NCI-H226 (cell line): ENCODE measurements at places on chromosomes 11 and 22.

DNA sequence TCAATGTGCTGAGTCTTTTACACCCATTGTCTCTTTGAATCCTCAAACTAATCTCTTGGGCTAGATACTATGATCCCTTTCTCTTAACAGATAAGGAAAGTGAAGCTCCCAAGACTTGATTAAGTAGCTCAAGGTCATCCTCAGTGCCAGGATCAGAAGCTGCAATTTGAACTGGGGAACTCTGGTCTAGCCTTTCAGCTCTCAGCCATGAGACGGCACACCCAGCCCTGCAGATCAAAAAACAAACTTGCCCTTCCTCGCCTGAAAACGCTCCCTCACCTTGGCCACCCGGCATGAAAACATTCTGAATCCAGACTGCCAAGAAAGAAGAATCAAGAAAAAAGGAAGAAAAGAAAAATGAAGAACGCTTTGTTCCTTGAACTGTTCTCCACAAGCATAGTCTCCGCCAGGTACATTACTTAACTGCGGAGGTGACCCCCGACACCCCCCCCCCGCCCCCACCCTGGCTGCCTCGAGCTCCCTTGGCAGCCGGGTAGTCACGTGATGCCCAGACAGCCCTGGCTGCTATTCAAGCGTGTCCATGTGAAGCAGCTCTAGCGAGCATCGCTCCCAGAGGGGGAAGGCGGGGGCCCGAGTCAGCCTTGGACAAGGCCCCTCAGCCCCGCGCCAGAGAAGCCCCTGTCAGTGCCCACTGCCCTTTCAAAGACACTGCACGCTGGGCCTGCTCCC is 451.2 kb downstream of the MIAT start:
- no peak for DNase-seq

- peak; percentile 66 for DNase-seq
Measured at GRCh38 chr11:61683961-61684869, 4.0 kb downstream of the DAGLA start.

- no peak for DNase-seq
Measured at GRCh38 chr11:3131330-3131941, 33.7 kb downstream of the OSBPL5 start.

GRCh38 chr11:34548278-34548677 is 34.7 kb upstream of the ELF5 start:
- DNase-seq: no peak

GRCh38 chr11:1546077-1546535 is 26.0 kb downstream of the DUSP8 start:
- DNase-seq: no peak

GRCh38 chr11:34855754-34856095 is 60.5 kb downstream of the APIP start:
- no peak for DNase-seq

DNA sequence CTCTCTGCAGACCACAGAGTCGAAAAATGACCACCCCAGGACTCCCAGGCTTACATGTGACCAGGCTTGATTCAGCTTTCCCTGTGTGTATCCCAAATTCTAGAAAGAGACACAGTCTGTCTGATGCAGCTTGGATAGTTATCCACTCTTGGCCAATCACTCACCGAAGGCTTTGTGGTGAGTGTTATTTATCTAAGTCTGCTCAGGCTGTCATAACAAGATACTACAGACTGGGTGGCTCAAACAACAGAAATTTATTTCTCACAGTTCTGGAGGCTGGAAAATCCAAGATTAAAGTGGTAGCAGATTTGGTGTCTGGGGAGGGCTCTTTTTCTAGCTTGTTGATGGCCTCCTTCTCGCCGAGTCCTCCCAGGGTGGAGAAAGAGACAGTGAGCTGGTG is 63.2 kb downstream of the ZBTB16 start:
- no peak for DNase-seq

- no peak for DNase-seq
Measured at GRCh38 chr22:20204806-20205205, 54.0 kb upstream of the CCDC188 start.

- no peak for DNase-seq
Measured at GRCh38 chr11:21316591-21316990, 647.2 kb downstream of the NELL1 start.

DNA sequence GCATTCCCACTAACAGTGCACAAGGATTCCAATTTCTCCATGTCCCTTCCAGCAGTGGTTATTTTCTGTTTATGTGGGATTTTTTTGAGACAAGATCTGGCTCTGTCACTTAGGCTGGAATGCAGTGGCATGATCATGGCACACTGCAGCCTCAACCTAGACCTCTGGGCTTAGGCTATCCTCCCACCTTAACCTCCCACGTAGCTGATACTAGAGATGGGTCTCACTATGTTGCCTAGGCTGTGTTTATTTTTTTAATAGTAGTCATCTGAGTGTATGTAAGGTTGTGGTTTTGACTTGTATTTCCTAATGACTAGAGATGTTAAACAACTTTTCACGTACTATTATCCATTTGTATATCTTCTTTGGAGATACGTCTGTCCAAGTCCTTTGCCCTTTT is 74.6 kb downstream of the KCNQ1OT1 start:
- DNase-seq: no peak

GRCh38 chr11:79113054-79113690 is 327.7 kb downstream of the TENM4 start:
- no peak for DNase-seq

- no peak for DNase-seq
Measured at GRCh38 chr11:111766834-111767142, 599 bp upstream of the PPP2R1B start.
